ENCODE measurements at places on chromosomes 13 and 19. TPM values are rescaled to one million over a fixed set of nuclear protein-coding genes. Genes with fewer than 3 reads are reported as not detected.

NLRP5 gene
- not detected for total RNA-seq

ZNF575 gene
- total RNA-seq = 2.9 TPM

PEAK3 gene
- total RNA-seq = 2.0 TPM

RNF225 gene
- 0.98 TPM for total RNA-seq

ZNF383 gene
- total RNA-seq = 6.4 TPM

All from vagina (tissue), 2 donors.